GOT3 (cell line): ENCODE measurements at places on chromosomes 6 and 20.

DNA sequence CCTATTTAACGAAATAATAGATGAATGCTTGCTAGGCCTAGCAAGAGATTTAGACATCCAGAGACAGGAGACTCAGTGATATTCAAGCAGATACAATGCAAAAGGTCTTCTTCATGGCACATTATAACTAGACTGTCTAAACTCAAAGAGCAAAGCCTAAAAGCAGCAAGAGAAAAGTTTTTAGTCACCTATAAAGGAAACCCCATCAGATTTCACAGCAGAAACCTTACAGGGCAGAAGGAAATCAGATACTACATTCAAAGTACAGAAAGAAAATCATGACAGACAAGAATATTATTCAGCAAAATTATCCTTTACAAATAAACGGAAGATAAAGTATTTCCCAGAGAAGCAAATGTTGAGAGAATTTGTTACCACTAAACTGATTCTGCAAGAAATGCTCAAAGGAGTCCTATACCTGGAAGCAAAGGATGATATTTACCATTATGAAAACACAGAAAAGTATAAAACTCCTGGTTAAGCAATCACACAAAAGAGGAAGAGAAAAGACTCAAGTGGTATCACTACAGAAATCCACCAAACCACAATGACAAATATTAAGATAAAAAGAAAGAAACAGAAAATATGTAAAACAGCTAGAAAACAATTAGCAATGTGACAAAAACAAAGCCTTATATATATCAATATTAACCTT is 333.7 kb downstream of the MEI4 start:
- no peak for DNase-seq

- DNase-seq = no peak
These were observed 103.6 kb downstream of the PAX1 start for GRCh38 chr20:21808863-21809664.

- no peak for DNase-seq
These were observed 87.1 kb downstream of the CDC5L start for GRCh38 chr6:44474643-44475042.

GRCh38 chr20:35603695-35604448 is 11.8 kb upstream of the SPAG4 start:
- no peak for DNase-seq

DNA sequence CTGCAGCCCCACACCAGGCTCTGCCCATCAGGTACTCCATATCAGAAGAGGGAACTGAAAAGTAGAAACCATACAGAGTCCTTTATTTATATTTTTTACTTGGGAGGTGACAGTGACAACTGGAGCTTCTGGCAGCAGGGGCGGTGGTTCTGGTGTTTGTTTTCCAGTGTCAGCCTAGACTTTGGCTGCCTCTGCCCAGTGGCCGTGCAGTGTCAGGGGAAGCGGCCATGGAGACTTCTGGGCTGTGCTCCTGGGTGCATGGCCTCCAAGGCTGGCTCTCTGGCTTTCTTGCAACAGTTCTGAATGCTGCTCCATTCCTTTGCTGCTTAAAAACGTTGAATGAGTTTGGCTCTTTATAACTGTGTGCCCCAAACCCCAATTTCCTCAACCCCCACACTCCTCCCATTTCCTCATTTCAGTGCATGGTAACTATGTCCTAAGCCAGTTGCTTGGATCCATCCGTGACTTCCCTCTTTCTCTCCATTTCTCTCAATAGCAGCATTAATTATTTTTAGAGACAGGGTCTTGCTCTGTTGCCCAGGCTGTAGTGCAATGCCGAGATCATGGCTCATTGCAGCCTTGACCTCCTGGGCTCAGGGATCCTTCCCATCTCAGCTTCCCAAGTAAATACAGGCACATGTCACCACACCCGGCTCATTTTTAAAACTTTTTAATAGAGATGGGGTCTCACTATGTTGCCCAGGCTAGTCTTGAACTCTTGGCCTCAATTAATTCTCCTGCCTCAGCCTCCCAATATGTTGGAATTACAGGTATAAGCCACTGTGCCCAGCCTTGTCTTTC is 141.1 kb upstream of the SGK1 start:
- DNase-seq = no peak
